ENCODE measurements at places on chromosomes 2 and 18. TPM values are rescaled to one million over a fixed set of nuclear protein-coding genes. Genes with fewer than 3 reads are reported as not detected.

Gene SOX11
- total RNA-seq = not detected

Gene HOXD9
- total RNA-seq = not detected

DNA sequence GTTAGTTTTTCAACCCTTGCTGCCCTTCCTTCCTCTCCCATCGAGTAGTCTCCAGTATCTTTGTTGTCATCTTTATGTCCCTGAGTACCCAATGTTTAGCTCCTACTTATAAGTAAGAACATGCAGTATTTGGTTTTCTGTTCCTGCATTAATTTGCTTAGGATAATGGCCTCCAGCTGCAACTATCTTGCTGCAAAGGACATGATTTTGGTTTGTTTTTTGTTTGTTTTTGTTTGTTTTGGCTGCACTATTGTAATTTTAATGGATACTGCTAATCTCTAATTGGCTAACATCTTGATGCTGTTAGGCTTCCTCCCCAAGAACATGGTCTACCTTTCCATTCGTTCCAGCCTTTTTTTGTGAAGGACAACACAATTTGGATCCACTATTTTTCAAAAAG is 31.2 kb upstream of the HNRNPLL start:
- DNase-seq = no peak

GRCh38 chr2:126664234-126664633 is 8.3 kb downstream of the GYPC start:
- DNase-seq = no peak

Measured in pulmonary artery endothelial cell (primary cell).